A549 (cell line): ENCODE measurements at places on chromosomes 12 and 14. TPM values are rescaled to one million over a fixed set of nuclear protein-coding genes. Genes with fewer than 3 reads are reported as not detected.
A peak's percentile ranks its signal among the peaks of the same experiment; 100 is the strongest.

DNA sequence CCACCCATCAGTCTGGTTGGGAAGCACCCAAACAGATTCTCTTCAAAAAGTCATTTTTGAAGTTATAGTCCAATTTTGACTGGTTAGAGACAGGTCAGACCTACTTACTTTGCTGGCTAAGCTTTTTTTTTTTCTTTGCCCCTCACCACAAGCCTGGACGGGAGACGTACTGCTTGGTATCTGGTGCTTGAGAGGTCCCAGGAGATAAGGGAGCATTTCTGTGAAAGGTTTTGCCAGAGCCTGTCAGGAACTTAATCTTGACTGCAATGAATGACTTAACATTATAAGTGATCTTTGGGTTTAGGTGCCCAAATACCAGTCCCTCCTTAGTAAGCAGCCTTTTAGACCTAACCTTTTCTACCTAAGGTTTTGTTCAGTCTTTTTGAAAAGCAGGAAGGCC, 6.3 kb downstream of the MTHFD1 start:
- DNase-seq: no peak

DNA sequence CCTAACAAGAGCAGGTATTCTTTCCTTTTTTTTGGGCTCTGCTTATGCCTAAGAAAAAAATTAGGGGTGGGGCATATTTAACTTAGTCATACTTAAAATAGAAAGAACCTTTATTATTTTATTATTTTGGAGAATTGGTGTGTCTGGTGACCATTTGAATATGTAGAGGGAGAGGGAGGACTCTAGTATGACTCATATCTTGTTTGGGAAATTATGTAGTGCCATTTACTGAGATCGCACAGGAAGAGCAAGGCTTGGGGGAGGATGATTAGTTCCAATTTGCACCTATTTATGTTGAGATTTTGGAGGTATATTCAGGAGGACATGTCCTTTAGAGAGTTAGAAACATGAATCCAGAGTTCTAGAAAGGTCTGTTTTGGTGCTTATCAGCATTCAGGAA, 9.9 kb downstream of the ZNF410 start:
- no peak for DNase-seq

- DNase-seq: no peak
These were observed 233.5 kb upstream of the TMEM132C start for GRCh38 chr12:128033473-128033872.

DNA sequence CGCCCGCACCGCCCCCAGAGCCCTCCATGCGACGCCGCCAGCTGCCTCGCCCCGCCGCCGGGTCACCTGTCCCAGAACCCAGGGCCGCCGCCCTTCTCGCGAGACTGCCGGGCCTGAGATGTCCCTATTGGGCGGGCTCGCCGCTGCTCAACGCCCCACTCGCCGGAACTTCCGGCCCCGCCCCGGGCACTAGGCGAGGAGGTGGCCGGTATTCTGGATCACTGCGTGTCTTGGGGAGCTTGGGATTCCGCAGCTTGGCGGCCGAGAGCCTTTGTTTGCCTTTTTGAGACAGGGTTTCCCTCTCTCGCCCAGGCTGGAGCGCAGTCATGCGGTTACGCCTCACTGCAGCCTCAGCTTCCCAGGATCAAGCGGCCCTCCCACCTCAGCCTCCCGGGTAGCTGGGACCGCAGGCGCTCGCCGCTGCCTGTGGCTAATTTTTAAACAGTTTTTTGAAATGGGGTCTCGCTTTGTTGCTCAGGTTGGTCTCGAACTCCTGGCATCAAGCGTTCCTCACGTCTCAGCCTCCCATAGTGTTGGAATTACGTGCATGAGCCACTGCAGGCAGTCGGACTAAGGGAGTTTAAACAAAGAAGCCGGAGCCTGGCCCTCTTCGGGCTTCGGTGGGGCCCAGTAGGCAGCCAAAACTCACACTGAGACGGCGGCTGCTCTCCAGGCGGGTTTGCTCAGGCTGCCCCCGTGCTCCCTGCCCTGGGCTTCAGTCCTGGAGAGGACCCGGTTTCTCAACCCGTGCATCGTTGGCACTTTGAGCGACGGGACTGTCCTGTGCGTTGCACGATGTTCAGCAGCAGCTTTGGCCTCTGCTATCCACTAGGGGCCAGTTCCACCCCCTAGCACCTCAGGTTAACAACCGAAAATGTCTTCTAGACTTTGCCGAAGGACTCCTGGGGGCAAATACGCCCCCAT, at the start of gene SLC15A4:
TSS of gene SLC15A4 (minus strand) at position 43 of the 924 bp plus-strand sequence. CDS start at position 28, 15 bp downstream.
- DNase-seq: peak; percentile 98

DNA sequence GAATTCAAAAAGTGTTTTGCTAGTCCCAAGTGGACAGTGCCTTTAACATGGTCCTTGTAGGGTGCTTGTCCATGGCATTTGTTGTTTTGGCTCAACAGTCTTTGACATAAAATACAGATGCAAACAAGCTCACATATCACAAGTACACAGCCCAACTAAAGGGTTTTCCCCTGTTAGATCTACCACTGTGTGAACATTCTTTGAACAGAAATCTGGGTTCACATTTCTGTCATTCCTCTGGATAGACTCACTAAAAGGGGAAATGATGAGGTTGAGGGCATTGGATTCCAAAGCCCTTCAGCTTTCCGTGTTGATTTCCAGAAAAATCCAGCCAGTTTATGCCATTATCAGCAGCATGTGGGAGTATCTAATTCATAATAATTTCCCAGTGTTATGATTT, 54.1 kb downstream of the EP400 start:
- no peak for DNase-seq

The TMTC1 gene
- polyA plus RNA-seq: 0.04 TPM in 2 of 3 replicates, not detected in the other
